ENCODE measurements at places on chromosomes 4 and X.
A peak's percentile ranks its signal among the peaks of the same experiment; 100 is the strongest.

GRCh38 chr4:102560571-102561341 is 59.6 kb downstream of the NFKB1 start:
- DNase-seq, result no peak

DNA sequence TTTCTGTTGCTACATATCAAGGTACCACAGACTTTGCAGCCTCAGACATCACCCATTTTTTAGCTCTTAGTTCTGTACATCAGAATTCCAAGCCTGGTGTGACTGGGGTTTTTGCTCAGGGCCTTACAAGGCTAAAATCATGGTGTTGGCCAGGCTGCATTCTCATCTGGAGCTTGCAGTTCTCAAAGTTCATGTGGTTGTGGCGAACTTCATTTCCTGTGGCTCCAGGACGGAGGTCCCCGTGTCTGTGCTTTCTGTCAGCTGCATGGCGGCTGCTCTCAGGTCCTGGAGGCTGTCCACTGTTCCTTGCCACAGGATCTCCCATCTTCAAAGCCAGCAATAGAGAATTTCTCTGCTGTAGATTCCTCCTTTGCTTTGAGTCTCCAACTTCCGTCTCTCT is 157.4 kb downstream of the STIM2 start:
- no peak for DNase-seq

GRCh38 chr4:172751550-172751949 is 417.1 kb upstream of the GALNT7 start:
- no peak for DNase-seq

GRCh38 chr4:15197005-15197404 is 194.7 kb downstream of the CPEB2 start:
- DNase-seq, result peak; percentile 54
